Dorsolateral prefrontal cortex (tissue), 122 donors: ENCODE measurements at places on chromosomes 1 and 21.

DNA sequence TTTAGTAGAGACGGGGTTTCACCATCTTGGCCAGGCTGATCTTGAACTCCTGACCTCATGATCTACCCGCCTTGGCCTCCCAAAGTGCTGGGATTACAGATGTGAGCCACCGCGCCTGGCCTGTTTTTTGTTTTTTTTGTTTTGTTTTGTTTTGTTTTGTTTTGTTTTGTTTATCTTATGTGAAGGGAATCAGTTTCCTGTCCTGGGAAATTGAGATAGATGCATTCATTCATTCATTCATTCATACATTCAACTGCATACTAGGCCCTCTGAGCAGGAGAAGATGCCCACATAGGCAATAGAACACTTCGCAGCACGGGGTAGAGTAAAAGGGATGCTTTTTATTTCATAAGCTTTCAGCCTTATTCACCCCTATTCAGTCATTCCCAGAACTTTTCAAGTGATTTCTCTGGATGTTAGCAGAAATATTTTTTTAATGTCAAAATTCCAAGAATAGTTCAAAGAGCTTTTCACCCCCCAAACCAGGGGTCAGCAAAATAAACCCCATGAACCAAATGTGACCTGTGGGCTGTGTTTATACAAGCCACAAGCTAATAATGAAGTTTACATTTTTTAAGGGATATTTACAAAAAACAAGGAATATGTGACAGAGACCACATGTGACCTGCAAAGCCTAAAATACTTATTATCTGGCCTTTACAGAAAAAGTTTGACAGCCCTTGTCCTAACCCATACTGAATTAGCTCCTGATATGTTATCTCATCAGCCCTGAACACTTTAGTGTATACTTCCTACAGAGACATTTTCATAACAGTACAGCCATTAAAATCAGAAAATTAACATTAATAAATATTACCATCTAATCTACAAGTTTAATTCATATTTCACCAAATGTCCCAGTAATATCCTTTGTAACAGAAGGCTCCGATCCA, 127.1 kb downstream of the MAST2 start:
- no peak for DNase-seq

DNA sequence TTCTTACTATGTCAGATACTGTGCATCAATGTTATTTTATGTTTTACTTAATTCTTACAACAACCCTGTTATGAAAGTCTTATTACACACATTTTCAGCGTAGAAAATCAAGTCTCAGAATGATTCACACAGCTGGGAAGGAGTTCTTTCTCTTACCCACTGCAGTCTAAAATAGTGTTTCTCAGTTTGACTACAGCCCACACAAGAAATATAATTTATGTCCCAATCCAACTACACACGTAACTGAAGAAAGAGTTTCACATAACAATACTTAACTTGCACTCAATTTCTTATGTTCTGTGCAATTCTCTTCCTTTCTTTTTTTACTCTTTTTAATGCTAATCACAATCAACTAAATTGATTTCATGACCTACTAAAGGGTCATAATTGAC, 252.8 kb upstream of the ADGRL2 start:
- no peak for DNase-seq

DNA sequence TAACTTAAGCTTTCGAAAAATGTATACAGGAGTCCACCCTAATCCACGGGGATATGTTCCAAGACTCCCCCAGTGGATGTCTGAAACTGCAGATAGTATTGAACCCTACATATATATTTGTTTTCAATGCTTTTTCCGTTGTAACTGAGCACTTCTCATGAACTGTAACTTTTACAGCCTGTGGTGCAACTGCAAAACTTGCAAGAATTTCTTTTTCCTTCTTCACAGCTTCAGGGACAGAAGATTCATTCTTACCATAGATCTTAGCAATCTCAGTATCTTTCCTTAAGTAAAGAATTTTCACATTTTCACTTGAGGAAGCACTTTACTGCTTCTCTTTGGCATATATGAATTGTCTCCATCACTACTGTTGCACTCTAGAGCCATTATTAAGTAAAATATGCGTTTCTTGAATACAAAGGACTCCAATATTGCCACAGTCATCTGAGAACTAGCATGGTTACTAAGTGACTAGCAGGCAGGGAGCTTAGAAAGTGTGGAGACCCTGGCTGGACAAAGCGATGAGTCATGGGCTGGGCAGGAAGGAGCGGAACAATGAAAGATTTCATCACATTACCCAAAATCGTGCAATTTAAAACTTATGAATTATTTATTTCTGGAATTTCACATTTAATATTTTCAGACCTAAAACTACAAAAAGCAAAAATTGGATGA, 14.1 kb downstream of the DPYD start:
- DNase-seq: no peak

- DNase-seq: no peak
Observed at GRCh38 chr1:145988773-145989172, 7.6 kb downstream of the TXNIP start.

DNA sequence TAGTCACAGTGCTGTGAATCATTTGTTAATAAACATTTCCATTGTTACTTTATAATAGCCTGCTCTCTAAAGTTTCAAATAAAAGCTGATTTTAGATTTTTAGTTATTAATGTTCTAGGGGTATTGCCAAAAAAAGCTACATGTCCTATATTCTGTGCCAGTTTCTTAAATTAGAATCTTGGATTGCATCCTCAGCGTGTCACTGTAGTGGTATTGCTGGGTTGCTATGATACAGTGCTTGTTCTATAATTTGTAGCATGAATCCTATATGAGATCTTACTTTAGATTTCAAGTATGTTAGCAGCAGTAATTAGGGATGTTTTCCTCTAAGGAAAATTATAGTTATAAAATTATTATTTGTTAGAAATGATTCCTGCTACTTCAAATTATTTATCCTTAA, 16.4 kb downstream of the PPP2R5A start:
- no peak for DNase-seq

DNA sequence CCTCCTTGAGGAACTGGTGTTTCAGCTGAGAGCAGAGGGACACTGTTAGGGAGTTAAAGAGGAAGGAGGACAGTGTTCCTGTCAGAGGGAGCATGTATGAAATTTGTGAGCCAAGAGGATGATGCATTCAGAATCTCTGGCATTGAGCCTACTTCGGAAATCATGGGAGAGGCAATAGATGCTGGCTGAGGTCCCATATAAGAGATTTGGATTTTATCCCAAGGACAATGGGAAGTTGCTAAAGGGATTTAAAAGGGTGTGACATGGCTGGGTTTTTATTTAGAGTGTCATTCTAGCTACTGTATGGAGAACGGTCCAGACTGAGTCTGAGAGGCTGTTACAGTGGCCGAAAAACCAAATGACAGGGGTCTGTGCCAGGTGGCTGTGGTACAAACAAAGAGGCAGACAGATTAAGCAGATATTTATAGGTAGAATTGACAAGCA, 403.2 kb upstream of the B3GALT2 start:
- no peak for DNase-seq
